ENCODE measurements at places on chromosomes 16 and 17.

DNA sequence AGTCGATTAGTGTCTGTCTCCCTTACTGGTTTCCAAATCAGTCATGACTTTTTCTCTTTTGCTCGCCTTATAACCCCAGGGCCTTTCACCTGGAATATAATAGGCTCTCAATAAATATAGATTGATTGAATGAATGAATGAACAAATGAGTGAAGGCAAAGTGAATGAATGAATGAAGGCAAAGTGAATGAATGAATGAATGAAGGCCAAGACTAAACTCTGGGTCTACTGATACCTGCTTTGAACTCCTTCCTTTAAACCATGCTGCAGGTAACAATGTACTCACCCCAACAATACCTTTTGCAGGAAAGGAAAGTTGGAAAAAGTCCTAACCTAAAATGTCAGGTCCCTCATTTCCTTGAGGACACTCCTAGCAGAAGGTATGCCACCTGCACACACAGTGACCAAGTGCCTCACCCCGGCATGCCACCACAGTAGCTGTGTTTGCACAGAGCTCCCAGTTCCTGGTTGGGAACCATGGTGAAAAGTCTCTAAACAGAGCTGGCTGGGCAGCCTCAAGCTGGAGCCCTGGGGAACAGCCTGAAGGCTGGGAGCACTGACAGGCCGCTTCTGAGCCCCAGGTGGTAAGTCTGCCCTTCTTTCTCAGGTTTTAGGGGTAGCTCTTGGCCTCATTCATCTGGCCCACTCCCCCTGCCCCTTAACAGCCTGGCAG lies 42.7 kb upstream of the ANKFN1 start:
- DNase-seq = no peak

GRCh38 chr17:78979780-78980623 lies at the start of gene LGALS3BP:
TSS of gene LGALS3BP (minus strand) at chr17:78979923. CDS start at chr17:78977191, 2,732 bp downstream.
- DNase-seq = peak; percentile 2

GRCh38 chr17:16259926-16260325 lies 42.9 kb downstream of the PIGL start:
- DNase-seq = no peak

GRCh38 chr17:37745801-37746426 lies 1.1 kb upstream of the HNF1B start:
- DNase-seq = no peak

DNA sequence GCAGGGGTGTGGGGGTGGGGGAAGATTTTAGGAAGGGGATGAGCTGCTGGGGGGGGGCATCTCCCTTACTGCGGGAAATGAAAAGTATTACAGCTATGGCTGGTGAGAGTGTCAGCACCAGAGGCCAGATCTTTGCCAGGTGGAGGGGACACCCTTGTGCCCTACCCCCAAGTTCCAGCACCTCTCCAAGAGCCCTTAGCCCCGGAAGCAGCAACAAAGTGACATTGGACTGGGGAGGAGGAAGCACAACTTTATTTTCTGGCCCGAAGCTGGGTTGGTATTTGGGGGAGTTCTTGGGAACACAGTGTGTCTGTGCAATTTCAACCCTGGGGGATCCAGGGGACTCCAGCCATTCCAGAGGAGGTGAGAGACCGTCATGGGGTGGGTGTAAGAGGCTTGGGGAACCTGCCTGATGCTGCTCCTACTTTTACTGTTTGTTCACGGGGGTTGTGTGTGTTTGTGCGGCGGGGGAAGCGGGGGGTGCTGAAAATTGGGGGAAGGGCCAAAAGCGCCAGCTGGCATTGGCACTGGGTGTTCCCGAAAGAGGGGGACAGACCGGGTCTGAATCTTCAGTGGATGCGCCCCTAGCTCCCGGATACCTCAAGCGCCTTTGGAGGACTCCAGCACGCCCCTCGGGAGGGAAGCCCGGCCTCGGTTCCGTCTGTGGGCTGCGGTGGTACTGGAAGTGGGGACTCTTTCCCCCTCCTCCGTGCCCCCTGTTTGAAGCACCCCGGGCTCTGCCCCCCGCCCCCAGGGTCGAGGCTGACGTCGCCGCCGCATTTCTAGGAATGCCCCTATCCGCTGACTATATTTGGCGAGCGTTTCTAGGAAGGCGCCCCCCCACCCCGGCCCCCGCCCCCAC lies 230.3 kb downstream of the MRTFB start:
- no peak for DNase-seq

GRCh38 chr17:19626079-19626478 lies 22.5 kb upstream of the ALDH3A2 start:
- no peak for DNase-seq

- DNase-seq = no peak
Measured at GRCh38 chr16:54962045-54962444, 31.4 kb downstream of the IRX5 start.

DNA sequence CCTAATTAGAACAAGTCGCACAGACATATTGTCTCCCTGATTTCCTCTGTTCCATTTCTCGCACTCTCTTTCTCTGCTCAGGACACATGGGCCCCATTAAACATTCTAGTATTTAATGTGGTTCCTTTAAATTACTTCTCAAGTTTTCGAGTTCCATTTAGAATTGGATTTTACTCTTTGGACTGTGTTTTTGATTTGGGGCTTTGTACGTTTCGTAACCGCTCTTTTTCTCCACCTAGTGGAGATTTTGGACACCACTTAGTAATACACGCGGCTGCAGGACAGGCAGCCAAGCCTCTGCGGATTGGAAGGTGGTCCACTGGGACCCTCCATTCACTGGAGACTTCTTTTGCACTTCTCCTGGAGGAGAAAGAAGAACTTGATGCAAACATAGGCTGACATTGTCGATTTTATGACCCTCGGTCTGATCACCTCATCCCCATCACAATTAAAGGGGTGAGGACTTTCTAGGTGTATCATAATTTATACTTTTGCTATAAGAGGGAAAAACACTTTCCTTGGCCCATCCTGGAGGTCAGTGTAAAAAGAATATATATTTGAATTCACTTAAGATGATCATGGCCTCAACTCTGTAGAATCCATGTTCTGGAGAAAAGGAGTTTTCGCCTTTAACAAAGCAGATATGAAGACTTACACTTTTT lies 85.7 kb downstream of the NOG start:
- no peak for DNase-seq

GRCh38 chr17:51666971-51667705 lies 406.8 kb downstream of the UTP18 start:
- DNase-seq = no peak

All from stimulated activated CD4-positive, alpha-beta T cell treated with anti-CD3 and anti-CD28 coated beads, TNF-alpha, amount 100 ng/mL, for 24 hours (primary cell).